ENCODE measurements at places on chromosomes 3 and 15.

DNA sequence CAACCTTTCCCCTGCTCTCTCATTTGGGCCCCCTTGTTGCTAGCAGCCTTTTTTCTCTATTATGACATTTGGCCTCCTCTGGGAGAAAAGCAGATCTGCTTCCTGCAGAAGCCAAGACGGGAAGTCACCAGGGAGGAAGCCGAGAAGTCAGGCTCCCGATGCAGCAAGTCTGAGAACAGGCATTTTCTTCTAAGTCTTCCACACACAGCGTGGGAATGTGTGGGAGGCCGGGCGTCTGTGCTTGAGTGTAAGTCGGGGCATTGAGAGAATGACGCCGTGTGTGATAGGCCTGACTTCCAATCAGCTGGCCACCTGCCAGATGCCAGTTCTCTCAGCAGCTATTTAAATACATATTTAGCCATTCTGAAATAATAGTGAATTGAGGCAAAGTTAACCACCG lies 75.8 kb upstream of the FAM98B start:
- peak; percentile 36 for DNase-seq

DNA sequence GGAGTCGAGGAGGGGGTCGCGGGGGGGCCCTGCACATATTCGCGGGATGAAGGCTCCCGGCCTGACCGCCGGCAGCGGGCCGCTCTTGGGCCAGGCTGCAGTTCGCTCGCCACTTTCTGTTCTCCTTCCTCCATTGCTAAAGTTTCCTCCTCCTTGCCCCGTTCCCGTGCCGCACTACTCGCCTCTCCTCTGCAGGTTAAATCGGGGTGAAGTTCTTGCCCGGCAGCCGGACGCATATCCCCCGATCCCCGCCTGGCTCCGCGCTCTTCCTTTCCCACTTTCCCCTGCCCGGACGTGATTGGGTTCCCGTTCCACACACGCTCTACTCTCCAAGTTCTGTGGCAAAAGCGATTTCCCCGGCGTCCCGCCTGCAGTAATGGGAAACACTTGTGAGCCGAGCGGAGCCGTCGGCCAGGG lies 556 bp downstream of the CRYBG3 start:
- DNase-seq, result peak; percentile 27

DNA sequence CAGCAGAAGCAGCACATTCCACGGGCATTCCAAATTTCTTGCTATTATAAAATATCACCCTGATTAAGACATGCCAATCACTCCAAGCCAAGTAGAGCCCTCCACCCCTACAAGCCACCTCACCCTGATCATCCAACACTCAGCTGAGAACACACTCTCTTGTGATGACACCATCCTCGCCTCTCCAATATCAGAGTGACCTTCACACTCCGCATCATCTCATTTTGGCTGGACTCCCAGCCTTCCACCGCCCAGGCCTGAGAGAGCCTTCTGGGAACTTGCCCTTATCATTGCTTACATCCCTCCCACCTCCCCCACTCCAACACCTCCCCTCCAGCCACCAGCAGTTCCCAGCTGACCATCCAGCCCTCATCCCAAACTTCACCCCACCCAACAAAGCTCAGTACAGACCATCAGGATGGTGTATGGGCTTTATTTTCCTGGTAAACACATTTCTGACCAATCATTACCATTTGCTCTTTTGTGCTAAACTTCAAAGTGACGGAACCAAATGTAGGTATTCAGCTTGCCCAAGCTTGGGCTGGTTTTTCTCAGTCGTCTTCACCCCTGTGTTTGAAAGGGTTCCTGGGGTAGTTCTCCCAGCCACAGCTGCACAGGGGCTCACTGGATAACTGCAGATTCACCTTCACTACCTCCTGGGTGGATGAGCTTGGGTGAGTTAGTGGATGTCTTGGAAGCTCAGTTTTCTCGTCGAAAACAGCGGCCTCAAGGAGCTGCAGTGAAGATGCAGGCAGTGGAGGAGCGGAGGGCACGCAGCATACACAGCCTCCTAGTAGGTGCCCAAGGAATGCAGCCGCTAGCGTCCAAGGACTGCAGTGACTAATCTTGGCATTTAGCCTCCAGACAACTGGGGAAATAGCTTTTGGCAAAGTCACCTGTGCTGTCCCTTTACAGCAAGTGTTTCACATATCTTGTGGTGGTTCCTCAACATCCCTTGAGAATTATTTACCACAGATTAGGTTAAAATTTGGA lies 115.1 kb downstream of the LIPC start:
- no peak for DNase-seq

DNA sequence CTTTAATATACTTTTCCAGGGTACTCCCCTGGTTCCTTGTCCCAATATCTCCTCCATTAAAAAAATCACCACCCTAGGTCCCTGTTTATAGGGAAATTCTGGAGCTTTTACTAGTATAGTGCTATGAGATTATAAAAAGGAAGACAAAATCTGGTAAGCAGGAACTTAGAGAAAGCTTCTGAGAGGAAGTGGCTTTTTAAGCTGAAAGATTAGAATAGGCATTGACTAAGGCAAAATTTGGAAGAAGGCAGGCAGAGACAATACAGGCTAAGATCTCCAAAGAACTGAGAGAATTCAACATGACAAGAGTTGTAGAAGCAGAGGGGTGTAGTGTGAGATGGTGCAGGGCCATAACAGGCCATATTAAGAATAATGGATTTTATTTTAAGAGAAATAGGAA lies 25.8 kb downstream of the SGO1 start:
- DNase-seq, result no peak

- no peak for DNase-seq
These were observed 195.7 kb downstream of the OXSM start for GRCh38 chr3:25985621-25986020.
